ENCODE measurements at places on chromosomes 1 and 21. TPM values are rescaled to one million over a fixed set of nuclear protein-coding genes. Genes with fewer than 3 reads are reported as not detected.

DNA sequence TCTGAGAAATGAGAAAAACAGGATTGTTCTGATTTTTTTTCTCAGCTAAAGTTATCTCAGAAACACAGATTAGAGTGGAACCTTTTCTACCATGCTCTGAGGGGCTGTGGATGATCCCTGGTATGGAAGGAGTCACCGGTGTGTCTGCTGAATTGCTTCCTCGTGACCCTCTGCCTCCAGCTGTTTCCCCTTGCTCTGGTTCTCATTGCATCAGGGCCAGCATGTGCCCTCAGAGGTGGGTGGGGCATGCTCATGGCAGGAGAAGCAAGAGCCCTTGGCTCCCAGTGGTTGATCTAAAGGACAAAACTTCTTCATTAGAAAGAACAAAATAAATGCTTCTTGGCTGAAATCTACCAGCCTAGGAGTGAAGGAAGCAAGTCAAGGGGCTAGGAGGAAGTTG is 183.2 kb upstream of the HMCN1 start:
- H3K27ac ChIP-seq = no peak overlapping the region
- H3K4me1 ChIP-seq = peaks cover under 1% of the 10 kb centered on the region
- H3K36me3 ChIP-seq = no peaks in the 10 kb centered on the region
- H3K4me3 ChIP-seq = no peak overlapping the region

- no peak for DNase-seq
- peaks cover 24% of the 10 kb centered on the region for H3K4me1 ChIP-seq
- H3K27me3 ChIP-seq = peaks cover 17% of the 10 kb centered on the region
- no peak overlapping the region for H3K4me3 ChIP-seq
Observed at GRCh38 chr1:2045468-2046173, 4.6 kb upstream of the PRKCZ start.

- no peaks in the 10 kb centered on the region for H3K27me3 ChIP-seq
- no peak overlapping the region for H3K27ac ChIP-seq
- DNase-seq = no peak
- no peaks in the 10 kb centered on the region for H3K4me1 ChIP-seq
- no peak overlapping the region for H3K4me3 ChIP-seq
- H3K36me3 ChIP-seq = no peaks in the 10 kb centered on the region
Observed at GRCh38 chr1:241412646-241413045, 55.6 kb upstream of the RGS7 start.

GRCh38 chr1:208654241-208654640 is 410.1 kb upstream of the PLXNA2 start:
- no peak overlapping the region for H3K4me3 ChIP-seq
- no peak for DNase-seq
- H3K27me3 ChIP-seq = no peaks in the 10 kb centered on the region
- H3K4me1 ChIP-seq = no peaks in the 10 kb centered on the region

DNA sequence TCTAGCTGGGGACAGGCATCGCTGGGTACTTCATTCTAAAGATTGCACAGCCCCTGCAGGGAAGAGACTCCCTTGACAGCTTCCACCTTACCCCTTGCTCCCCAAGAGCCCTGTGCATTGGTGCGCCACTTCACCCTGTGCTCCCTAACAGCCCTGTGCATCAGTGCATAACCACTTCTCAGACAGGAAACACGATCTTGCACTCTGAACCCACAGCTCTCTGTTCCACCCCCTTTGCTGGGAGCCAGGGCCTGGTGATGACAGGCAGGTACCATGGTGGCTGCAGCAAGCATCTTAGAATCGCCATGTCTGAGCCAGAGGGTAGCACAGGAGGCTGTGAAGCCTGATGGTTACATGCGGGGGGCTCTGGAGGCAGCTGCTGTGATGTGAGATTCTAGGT is 5.0 kb downstream of the ALPL start:
- no peak for DNase-seq
- H3K36me3 ChIP-seq = no peaks in the 10 kb centered on the region
- no peak overlapping the region for H3K27ac ChIP-seq
- H3K4me3 ChIP-seq = no peak overlapping the region

DNA sequence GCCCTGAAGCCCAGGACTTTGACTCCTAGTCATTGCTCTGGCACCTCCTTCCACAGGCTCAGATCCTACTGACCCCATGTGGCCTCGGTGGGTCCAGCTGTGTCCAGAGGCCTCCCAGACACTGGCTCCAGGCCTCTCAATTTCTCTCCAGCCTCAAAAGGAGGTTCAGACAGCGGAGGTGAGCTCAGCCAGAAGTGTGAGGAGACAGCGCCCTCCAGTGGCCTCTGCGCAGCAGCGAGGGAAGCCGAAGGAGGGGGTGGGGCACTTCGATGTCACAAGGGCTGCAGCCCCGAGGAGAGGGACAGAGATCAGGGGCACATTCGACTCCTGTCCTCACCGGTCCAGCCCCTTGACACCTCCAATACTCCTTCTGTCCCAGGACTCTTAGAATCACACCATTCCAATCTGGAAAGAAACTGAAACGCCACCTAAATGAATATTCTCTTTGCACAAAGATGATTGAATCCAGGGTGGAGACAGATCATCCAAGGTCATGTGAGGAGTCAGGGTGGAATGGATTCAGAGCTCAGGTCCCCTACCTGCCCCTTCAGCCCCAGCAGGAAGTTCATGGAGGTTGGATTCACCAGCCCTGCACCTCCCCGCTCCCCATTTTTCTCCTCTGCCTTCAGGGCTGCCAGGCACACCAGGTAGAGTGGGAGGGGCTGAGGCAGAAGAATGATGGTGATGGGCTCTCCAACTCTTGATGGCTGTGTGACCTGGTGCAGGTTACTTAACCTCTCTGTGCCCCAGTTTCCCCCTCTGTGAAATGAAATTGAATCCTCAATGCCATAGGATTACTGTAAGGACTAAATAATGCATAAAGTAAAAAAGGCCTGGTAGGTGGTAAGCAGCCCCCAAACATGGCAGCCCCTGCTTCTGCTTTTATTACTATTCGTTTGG is 34.8 kb upstream of the ZBTB40 start:
- peak; percentile 53 for DNase-seq
- no peak overlapping the region for H3K27ac ChIP-seq
- H3K27me3 ChIP-seq = peaks cover 2% of the 10 kb centered on the region
- no peaks in the 10 kb centered on the region for H3K4me1 ChIP-seq

DNA sequence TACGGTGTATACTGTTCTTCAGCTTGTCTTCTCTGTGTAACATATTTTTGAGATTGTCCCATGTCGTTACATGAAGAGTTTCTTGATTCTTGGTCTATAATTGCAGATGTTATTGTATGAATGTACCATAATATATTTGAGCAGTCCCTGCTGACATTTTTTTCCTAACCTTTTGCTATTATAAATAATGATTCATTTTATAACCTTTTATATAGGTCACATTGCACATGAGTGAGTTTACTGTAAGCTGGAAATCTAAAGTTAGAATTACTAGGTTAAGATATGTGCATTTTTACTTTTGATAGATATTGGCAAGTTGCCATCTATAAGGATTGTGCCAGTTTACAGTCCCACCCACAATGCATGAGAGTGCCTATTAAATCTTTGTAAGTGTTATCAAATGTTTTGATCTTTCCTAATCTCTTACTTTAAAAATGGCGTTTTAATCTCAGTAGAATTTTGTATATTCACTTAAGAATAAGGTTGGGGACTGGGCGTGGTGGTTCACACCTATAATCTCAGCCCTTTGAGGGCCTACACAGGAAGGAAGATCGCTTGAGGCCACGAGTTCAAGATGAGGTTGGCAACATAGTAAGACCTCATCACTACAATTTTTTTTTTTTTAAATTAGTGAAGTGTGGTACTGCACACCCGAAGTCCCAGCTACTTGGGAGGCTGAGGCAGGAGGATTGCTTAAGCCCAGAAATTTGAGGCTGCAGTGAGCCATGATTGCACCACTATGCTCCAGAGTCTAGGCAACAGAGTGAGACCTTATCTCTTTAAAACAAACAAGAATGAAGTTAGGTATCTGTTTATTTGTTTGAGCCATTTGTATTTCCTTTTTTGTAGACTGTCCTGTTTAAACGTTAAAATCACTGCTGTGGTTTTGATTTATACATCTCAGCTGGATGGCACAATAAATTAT is 36.5 kb downstream of the ZMYM1 start:
- DNase-seq = peak; percentile 46
- H3K4me3 ChIP-seq = no peak overlapping the region
- no peaks in the 10 kb centered on the region for H3K27me3 ChIP-seq
- peaks cover 7% of the 10 kb centered on the region for H3K36me3 ChIP-seq

- no peak overlapping the region for H3K4me3 ChIP-seq
- no peaks in the 10 kb centered on the region for H3K36me3 ChIP-seq
- no peaks in the 10 kb centered on the region for H3K4me1 ChIP-seq
Observed at GRCh38 chr1:93502571-93502970, 54.7 kb downstream of the FNBP1L start.

GRCh38 chr1:89760496-89760895 is 60.3 kb upstream of the LRRC8D start:
- H3K27me3 ChIP-seq = no peaks in the 10 kb centered on the region
- no peaks in the 10 kb centered on the region for H3K36me3 ChIP-seq
- peaks cover 31% of the 10 kb centered on the region for H3K4me1 ChIP-seq
- H3K27ac ChIP-seq = no peak overlapping the region
- H3K4me3 ChIP-seq = no peak overlapping the region

DNA sequence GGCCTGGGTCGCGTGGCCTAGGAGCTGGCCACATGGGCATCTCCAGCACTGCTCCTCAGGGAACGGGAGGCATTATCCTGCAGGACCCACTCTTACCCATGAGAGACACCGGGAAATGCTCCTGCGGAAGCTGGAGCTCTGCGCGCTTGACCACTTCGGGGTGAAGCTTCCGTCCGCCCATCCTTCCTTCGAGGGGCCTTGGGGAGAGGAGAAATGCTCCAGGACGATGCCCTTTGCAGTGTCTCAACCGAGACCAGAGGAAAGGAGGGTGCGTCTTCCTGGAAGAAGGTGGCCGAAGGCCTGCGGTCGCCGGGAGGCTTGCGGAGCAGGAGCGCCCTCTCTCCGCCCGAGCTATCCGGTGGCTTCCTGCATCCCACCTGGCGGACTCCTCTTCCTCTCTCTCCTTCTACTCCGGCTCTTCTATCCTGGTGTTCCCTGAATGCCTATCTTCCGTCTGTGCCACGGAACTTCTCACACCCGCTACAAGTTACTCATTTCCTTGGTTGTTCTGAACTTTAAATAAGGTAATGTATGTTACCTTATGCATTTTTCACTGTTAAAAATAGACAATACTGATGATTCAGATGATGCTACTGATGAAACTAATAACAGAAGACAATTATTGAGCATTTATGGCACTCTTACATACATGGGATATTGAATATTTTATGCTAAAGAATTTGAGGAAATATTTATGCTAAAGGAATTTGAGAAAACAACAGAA is 91.4 kb downstream of the PRKAB2 start:
- peak overlapping the region; percentile 11 for H3K4me3 ChIP-seq
- peaks cover 22% of the 10 kb centered on the region for H3K27me3 ChIP-seq
- H3K4me1 ChIP-seq = peaks cover 35% of the 10 kb centered on the region
- no peak overlapping the region for H3K27ac ChIP-seq
- no peak for DNase-seq
- no peaks in the 10 kb centered on the region for H3K36me3 ChIP-seq

DNA sequence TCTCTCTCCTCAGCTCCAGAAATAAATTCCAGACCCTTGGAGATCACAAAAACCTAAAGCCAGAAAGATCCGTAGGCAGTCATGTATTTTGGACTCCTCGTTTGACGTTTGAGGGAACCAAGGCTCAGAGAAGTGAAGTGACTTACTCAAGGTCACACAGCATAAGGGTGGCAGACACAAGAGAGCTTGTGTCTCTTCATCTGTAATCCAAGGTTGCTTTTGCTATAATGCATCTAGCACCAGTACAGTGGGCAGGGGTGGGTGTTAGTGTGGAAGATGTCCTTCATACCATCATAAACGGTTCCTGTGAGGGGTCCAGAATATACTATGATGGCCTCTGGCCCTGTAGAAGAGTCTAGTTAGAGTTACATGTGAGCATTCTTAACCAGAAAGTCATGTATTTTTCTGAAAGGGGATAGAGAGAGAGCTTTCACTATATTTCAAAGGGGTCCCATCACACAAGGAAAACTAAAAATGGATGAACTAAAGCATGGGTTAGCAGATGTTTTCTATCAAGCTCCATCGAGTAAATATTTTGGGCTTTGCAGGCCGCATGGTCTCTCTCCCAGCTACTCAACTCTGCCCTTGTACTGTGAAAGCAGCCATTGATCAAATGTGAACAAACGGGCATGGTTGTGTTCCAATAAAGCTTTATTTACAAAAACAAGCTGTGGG is 144.9 kb downstream of the TOMM20 start:
- no peak for DNase-seq
- H3K27me3 ChIP-seq = no peaks in the 10 kb centered on the region
- no peak overlapping the region for H3K27ac ChIP-seq
- no peaks in the 10 kb centered on the region for H3K36me3 ChIP-seq

DNA sequence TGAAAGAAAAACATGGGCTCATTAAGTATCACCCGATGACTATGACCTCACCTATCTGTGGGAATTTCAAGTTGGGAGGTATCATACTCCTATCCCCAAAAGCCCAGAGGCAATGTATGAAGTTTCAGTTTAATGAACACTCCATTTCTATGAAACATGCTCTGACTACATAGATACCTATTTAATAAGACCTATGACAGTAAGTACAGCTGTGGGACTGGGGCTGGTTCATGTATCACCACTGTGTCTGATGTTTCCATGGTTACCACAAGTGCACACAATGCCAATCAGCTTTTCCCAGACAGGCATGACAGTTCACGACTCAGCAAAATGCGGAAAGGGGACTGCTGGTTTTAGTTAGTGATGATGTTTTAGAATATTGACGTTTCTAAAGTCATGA is 167.7 kb downstream of the SIPA1L2 start:
- peaks cover 4% of the 10 kb centered on the region for H3K4me1 ChIP-seq
- H3K36me3 ChIP-seq = no peaks in the 10 kb centered on the region
- H3K27ac ChIP-seq = no peak overlapping the region
- no peak overlapping the region for H3K4me3 ChIP-seq

DNA sequence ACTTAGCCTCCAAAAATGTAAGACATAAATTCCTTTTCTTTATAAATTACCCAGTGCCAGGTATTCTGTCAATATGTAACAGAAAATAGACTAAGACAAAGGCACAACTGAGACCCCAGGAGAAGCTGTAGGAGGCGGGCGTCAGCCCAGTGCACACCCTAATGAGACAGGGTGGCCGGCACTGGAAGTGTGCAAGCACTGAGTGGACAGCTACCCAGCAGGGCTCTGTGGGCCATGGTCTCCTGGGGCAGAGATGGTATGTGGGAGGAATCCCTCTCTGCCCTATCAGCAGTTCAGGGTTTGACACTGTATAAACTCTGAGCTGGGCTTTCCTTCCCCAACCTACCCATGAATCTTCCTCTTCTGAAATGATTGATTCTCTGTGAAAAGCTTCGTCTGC is 139.5 kb downstream of the GLIS1 start:
- H3K27ac ChIP-seq = no peak overlapping the region
- H3K4me3 ChIP-seq = no peak overlapping the region
- no peaks in the 10 kb centered on the region for H3K27me3 ChIP-seq
- DNase-seq = no peak
- H3K36me3 ChIP-seq = no peaks in the 10 kb centered on the region

DNA sequence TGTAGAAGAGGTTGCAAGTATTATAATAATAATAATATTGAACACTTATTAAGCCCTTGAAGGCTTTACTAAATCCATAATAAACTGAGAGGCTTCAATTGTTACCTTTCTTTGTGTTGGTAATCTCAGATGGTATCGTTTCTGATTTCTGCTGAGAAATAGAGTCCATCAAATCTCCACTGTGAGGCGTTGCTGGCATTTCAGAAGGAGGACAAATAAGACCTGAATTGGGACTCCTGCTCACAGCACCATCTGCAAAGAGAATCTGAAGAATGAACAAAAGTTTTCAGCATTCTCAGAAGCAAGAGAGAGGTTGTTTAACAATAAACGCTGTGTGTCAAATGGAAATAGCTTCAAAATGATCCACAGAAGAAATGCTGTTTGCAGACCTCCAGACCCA is 93.7 kb downstream of the WDR3 start:
- no peak for DNase-seq
- no peaks in the 10 kb centered on the region for H3K27me3 ChIP-seq
- no peak overlapping the region for H3K27ac ChIP-seq
- no peaks in the 10 kb centered on the region for H3K36me3 ChIP-seq
- H3K4me1 ChIP-seq = no peaks in the 10 kb centered on the region

C8B gene
- total RNA-seq = not detected

MAN1C1 gene
- total RNA-seq = 7.1 TPM

ETV3L gene
- total RNA-seq = not detected

SGIP1 gene
- not detected for total RNA-seq
